ENCODE measurements at places on chromosomes 2 and 18.

GRCh38 chr18:3458378-3458777 is 8.4 kb downstream of the TGIF1 start:
- DNase-seq: no peak

DNA sequence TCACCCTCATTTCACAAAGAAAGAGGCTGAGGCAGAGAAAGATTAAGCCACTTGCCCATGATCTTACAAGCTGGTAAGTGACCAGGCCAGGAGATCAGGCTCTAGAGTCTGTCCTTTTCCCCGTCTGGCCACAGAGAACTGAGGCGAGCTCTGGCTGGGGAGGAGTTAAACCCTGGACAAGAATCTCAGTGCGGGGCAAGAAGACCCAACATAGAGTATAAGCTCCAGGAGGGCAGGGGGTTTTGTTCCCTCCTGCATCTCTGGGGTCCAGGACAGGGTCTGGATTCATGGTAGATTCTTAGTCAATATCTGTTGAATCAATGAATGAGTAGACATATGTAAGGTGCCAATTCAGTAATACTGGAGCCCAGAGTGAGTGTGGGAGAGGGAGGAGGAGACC is 12.9 kb upstream of the INPP5D start:
- no peak for DNase-seq

DNA sequence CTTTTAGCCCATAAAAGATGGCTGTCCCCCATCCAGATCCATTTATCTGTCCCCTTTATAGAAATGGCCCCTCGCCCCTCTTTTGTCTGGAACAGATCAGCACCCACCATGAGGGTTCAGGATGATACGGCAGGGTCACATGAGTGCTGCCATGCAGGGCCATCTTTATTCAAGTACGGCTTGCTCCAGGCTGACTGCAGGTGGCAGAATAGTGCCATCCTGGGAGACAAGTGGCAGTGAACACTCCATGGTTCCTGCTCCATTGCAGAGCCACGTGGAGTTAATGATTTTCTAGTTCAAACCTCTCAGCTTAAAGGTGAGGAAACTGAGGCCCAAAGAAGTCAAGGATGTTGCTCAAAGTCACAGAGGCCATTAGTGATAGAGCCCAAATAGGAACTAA is 180.6 kb downstream of the CLIP4 start:
- DNase-seq: no peak

DNA sequence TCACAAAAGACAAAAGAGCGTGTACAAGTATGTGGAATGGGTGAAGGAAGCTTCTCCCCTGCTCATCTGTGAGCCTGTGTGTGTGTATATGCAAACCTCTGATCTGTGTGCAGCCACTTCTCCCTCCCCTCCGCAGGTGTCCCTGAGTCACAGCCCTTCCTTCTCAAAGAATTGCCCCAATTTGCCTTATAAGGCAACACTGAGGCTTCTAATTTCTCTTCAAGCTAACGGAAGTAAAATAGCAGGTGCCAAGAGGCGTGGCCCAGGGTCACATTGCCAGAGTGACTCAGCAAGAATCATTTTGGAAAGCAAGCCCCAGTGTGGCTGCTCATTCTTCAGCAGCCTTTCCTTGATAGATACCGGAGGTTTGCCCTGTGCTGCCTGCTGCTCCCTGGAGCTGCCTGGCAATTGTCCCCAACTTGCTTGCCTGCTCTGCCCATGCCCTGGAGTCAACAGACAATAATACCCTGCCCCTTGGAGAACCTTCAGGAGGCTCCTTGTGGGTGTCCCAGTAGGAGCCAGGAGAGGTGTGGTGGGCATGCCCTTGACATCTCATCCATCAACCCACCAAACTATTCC is 37.3 kb upstream of the BMP10 start:
- peak; percentile 80 for DNase-seq

- no peak for DNase-seq
Measured at GRCh38 chr2:97704989-97705388, 8.4 kb upstream of the ZAP70 start.

DNA sequence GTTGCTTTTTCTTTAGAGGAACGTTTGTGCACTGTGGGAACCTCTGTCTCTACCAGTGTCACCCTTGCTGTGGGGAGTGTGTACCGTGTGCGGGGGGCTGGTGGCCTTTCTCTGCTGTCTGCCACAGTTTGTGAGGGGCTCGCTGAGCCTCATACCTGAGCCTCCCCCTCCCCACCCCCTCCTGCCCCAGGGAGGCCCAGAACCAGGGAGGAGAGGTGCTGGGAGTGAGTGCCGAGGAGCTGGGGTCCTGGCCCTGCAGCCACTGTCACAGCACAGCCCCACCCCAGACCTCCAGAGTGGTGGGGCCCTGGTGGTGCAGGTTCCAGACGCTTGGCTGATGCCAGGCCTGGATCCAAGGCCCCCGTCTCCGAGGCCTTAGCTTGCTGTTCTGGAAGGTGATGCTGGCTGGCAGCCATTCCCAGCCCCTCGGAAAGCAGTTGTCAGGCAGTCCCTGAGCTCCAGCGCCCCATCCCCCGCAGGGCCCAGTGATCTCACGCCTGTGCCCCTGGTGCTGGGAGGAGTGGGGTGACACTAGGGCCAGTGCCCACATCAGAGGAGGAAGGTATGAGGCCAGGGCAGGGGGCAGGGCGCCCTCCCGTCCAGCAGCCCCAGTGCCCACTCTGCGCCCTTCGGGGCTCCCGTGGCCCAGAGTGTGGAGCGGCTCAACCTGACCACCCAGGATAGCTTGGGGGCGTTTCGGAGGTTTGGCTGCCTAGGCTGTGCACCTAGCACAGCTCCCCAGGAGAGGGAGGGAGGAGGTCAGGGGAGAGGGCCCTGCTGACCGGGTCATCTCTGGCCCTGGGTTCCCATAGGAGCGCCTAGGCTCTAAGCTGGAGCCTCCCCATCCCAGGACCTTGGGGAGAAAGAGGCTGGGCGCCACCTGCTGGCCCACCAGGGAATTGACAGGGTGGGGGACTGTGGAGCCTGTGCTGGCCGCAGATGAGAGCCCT is 53.0 kb upstream of the ALPP start:
- DNase-seq: no peak

- no peak for DNase-seq
Measured at GRCh38 chr2:61158356-61158955, 3.5 kb upstream of the C2orf74 start.
